ENCODE measurements at places on chromosomes 5 and 9.

DNA sequence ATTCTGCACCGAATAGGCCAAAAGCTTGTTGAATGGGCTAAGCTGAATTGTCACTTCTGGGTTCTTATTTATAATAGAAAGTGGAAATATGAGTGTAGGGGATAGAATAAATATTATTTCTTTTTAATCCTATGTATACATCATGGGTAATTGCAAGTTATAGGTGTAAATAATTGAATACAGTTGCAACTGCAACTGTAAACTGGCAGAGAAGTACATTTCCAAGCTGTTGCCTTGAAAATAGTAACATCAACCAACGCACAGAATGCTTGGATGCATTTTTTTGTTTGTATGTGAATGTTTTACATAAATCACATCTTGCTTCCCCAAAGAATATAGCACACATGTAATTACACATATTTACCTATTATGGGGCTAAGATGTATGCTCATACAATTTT lies 234.1 kb downstream of the NNT start:
- no peak for DNase-seq

- no peak for DNase-seq
Measured at GRCh38 chr5:36244076-36244475, 2.4 kb upstream of the NADK2 start.

- DNase-seq, result no peak
Measured at GRCh38 chr5:180099733-180100611, 28.4 kb upstream of the RNF130 start.

DNA sequence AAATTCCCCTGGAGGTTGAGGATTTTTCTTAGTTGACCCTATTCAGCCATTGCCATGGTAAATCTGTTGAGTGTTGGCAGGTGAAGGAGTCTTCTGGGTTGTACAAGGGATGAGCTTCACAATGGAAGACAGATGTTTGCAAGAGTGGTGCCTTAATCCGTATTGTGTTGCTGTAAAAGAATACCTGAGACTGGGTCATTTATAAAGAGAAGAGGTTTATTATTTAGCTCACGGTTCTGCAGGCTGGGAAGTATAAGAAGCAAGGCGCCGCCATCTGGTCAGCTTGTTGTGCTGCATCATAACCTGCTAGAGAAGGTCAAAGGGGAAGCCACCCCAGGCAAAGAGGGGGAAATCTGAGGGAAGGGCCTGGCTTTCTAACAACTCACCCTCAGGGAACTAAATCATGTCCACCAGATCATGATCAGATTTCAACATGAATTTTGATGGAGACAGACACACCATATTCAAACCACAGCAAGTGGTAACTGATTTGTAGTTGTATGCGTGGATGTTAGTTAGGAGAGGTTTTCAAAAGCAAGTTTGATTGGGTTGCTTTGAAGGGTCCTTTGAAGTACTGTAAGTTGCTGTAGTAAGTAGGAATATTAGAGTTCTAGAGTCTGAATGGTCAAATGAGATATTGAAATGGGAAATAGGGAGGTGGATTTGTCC lies 2.5 kb downstream of the TNPO1 start:
- DNase-seq, result no peak

GRCh38 chr9:137421838-137422603 lies 941 bp downstream of the EXD3 start:
- DNase-seq, result no peak
